ENCODE measurements at places on chromosomes 7 and 10. TPM values are rescaled to one million over a fixed set of nuclear protein-coding genes. Genes with fewer than 3 reads are reported as not detected.
A peak's percentile ranks its signal among the peaks of the same experiment; 100 is the strongest.

Gene TMEM225B
- 0.41 TPM for total RNA-seq

DNA sequence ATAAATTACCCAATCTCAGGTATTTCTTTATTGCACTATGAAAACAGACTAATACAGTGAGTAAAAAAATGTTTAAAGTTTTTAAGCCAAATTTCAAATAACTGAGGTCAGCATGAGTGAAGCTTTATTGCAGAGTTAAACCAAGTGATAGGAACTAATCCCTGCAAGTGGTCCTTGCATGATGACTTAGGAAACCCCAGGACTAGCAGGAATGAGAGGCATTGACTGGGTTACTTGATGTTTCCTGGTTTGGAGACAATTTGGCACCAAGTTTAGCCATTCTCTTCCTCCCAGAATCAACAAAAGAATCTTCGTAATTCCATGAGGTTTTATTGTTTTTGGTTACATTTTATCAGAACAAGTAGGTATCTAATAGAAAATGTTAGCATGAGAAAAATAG, 194.2 kb downstream of the BICC1 start:
- no peak overlapping the region for H3K4me3 ChIP-seq
- peaks cover 5% of the 10 kb centered on the region for H3K4me1 ChIP-seq
- H3K27ac ChIP-seq: no peak overlapping the region

DNA sequence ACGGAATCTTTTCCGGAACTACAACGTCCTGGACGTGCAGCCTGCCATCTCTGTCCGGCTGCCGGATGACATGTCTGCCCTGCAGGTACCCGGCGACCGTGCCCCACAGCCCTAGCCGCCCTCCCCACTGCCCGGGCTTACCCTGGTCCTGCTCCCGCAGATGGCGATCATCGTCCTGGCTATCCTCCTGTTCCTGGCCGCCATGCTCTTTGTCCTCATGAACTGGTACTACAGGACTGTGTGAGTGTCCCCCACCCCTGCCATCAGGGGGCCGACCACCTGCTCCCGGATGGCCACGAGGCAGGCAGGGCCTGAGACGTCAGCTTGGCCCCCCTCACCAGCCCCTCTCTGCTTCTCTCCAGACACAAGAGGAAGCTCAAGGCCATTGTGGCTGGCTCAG, 38.0 kb upstream of the VSIR start:
- DNase-seq: no peak
- no peak overlapping the region for H3K4me3 ChIP-seq
- no peaks in the 10 kb centered on the region for H3K27me3 ChIP-seq
- H3K36me3 ChIP-seq: peaks cover 10% of the 10 kb centered on the region
- H3K27ac ChIP-seq: no peak overlapping the region

Gene MRLN
- not detected for total RNA-seq

- H3K27me3 ChIP-seq: no peaks in the 10 kb centered on the region
- no peak overlapping the region for H3K4me3 ChIP-seq
- no peak for DNase-seq
Observed at GRCh38 chr10:62199584-62199983, 69.1 kb downstream of the RTKN2 start.

GRCh38 chr10:128268015-128268722, 141.9 kb upstream of the MKI67 start:
- H3K4me3 ChIP-seq: no peak overlapping the region
- no peaks in the 10 kb centered on the region for H3K36me3 ChIP-seq

- DNase-seq: no peak
- H3K4me3 ChIP-seq: no peak overlapping the region
- H3K36me3 ChIP-seq: no peaks in the 10 kb centered on the region
- peaks cover 16% of the 10 kb centered on the region for H3K4me1 ChIP-seq
Observed at GRCh38 chr10:97512993-97513392, 14.3 kb downstream of the UBTD1 start.

- no peaks in the 10 kb centered on the region for H3K27me3 ChIP-seq
- no peak overlapping the region for H3K27ac ChIP-seq
- H3K4me3 ChIP-seq: no peak overlapping the region
- no peaks in the 10 kb centered on the region for H3K4me1 ChIP-seq
- DNase-seq: peak; percentile 49
- peaks cover 27% of the 10 kb centered on the region for H3K36me3 ChIP-seq
Observed at GRCh38 chr10:348456-348855, 213.2 kb downstream of the ZMYND11 start.

GRCh38 chr10:29746080-29746797, 111.5 kb upstream of the SVIL start:
- peak overlapping the region; percentile 35 for H3K27ac ChIP-seq
- H3K4me3 ChIP-seq: no peak overlapping the region
- no peaks in the 10 kb centered on the region for H3K36me3 ChIP-seq
- H3K27me3 ChIP-seq: no peaks in the 10 kb centered on the region
- H3K4me1 ChIP-seq: peaks cover 29% of the 10 kb centered on the region
- DNase-seq: peak; percentile 52

- peaks cover 4% of the 10 kb centered on the region for H3K4me1 ChIP-seq
- DNase-seq: no peak
- no peaks in the 10 kb centered on the region for H3K27me3 ChIP-seq
- H3K4me3 ChIP-seq: no peak overlapping the region
Observed at GRCh38 chr7:77328669-77329068, 87.5 kb downstream of the GSAP start.

Gene TMEM176A
- total RNA-seq: 20.4 TPM

Gene RAMP3
- total RNA-seq: 26.6 TPM

GRCh38 chr10:128922172-128922571, 544.9 kb upstream of the MGMT start:
- H3K36me3 ChIP-seq: no peaks in the 10 kb centered on the region
- H3K27me3 ChIP-seq: no peaks in the 10 kb centered on the region
- no peaks in the 10 kb centered on the region for H3K4me1 ChIP-seq
- peak overlapping the region; percentile 42 for H3K27ac ChIP-seq

GRCh38 chr7:94739180-94739579, 83.2 kb upstream of the SGCE start:
- no peak overlapping the region for H3K27ac ChIP-seq
- no peaks in the 10 kb centered on the region for H3K36me3 ChIP-seq
- H3K4me1 ChIP-seq: no peaks in the 10 kb centered on the region
- H3K27me3 ChIP-seq: no peaks in the 10 kb centered on the region

DNA sequence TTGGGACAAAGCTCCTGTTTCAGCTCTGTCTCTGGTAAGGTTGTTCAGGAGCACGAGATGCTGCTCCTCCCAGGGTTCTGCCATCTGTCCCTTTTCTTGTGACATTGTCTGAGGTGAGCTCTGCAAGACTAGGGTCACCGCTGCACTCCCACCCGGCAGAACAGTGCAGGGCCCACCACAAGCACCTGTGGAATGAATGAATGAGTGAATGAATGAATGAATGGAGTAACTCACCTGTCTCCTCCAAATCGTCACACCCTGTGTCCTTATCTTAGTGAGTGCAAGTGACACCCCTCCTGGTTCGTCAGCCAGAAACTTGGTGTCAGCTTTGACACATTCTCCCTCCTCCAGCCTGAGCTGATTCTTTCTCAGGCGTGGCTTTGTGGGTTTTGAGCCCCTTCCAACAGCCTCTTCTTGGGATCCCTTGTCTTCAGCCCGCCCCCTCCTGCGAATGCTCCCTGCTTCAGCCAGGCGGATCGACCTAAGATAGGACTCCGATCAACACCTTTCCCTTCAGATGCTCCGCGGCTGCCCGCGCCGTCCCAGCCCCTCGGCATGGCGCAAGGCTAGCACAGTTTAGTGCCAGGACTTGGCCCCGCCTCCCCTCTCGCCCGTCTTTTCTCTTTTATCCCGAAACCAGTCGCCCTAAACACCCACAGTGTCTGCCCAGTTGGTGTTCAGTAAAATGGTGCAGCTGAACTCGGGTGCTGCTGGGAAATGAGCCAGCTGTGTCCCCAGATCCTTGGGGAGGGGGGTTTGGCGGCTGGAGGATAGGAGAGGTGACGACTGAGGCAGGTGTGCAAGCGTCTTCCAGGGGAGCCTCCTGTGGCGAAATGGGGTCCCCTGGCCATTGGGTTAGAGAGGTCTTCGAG, 89.3 kb downstream of the BEND7 start:
- no peak overlapping the region for H3K27ac ChIP-seq
- DNase-seq: no peak
- H3K4me1 ChIP-seq: peaks cover 15% of the 10 kb centered on the region
- peaks cover 27% of the 10 kb centered on the region for H3K27me3 ChIP-seq
- peak overlapping the region; percentile 37 for H3K4me3 ChIP-seq
- no peaks in the 10 kb centered on the region for H3K36me3 ChIP-seq

DNA sequence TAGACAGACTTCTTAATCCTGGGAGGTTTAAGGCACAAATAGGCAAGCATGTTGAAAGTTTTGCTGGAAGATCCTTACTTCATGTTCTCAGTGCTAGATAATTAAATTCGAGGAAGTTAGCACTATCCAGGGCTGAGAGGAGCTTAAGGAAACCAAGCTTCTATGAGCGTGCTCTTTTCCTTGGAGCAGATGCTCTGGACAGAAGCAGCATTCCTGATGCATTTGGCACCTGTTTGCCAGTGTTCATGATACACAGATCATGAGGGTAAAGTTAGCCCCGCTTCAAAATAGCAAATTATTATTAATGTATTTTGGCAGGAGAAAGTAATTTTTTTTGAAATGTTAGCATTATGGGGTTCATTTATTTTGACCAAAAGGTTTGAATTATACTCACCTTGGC, 9.4 kb downstream of the HDAC9 start:
- no peaks in the 10 kb centered on the region for H3K27me3 ChIP-seq
- no peaks in the 10 kb centered on the region for H3K4me1 ChIP-seq
- H3K36me3 ChIP-seq: no peaks in the 10 kb centered on the region
- no peak overlapping the region for H3K27ac ChIP-seq
- no peak for DNase-seq
- no peak overlapping the region for H3K4me3 ChIP-seq

DNA sequence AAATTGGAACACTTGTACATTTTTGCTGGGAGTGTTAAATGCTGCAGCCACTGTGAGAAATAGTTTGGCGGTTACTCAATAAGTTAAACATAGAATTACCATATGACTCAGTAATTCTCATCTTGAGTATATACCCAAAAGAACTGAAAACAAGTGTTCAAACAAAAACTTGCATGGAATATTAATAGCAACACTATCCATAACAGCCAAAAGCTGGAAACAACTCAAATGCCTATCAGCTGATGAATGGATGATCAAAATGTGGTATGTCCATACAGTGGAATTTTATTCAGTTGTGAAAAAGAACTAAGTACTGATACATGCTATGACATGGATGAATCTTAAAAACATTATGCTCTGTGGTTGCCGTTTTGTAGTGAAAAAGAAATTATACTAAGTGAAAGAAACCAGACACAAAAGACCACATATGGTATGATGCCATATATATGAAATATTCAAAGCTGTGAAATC, 63.0 kb upstream of the SP4 start:
- DNase-seq: no peak
- H3K4me1 ChIP-seq: no peaks in the 10 kb centered on the region
- H3K27ac ChIP-seq: no peak overlapping the region

DNA sequence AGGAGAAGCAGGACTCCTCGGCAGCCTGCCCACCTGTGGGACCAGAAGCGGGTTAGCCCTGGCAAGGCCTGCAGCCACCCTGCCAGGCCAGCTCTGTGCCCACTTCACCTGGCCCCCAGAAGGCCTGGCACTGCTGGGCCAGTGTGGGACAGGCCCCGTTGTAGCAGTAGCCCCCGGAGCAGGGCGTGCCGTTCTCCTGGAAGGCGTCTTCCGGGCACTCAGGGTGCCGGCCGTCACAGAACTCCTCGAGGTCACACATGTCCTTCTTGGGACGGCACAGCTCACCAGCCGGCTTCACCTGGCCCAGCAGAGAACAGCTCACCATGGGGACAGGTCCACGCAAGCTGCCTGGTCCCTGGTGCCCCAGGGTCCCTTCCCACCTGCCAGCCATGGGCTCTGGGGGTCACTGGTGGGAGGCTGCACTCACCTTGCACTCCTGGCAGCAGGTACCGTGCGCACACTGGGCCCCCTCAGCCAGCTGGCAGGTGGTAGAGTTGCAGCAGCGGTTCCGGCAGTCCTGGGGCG, 5.8 kb downstream of the ADAM8 start:
- H3K36me3 ChIP-seq: no peaks in the 10 kb centered on the region
- no peak overlapping the region for H3K27ac ChIP-seq
- peaks cover 10% of the 10 kb centered on the region for H3K27me3 ChIP-seq
- no peak overlapping the region for H3K4me3 ChIP-seq
- DNase-seq: no peak
- H3K4me1 ChIP-seq: no peaks in the 10 kb centered on the region

Gene PDE6C
- total RNA-seq: not detected

DNA sequence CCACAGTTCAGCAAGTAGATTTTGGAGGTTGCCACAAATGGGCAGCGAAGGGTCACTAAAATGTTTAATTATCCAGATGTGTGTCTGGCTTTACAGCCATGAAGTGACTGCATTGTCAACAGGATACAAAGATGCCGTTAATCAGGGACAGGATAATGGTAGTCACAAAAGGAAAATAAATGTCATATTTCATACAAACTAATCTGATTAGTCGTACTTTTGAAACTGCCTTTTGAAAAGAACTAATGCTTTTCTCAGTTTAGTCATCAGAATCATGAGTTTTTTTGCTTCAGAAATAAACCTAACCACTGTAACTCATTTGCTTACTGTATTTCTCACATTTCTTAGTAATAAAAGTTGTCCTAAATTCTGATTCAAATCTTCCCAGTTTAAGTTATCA, 22.2 kb upstream of the WNT16 start:
- no peak overlapping the region for H3K27ac ChIP-seq
- H3K4me3 ChIP-seq: no peak overlapping the region
- DNase-seq: no peak
- no peaks in the 10 kb centered on the region for H3K36me3 ChIP-seq

Gene LIPK
- not detected for total RNA-seq

DNA sequence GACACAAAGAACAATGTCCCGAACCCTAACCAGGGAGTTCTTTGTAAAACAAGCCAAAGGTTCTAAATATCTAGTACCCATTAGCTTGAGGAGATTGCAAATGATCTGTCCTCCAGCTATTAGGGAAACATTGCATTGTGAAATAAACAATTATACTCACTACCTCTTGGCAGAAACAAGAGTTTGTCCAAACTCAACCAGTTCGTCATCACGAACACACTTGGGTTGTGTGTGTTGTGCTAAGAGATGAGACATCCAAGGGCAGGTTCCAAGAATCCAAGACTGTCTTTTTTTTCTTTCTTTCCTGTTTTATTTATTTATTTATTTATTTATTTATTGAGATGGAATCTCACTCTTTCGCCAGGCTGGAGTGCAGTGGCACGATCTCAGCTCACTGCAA, 793.1 kb upstream of the AUTS2 start:
- no peak overlapping the region for H3K27ac ChIP-seq
- H3K4me1 ChIP-seq: no peaks in the 10 kb centered on the region
- H3K36me3 ChIP-seq: no peaks in the 10 kb centered on the region
- no peak for DNase-seq

Measured in sigmoid colon (tissue), 7 donors.